NT2/D1 (cell line): ENCODE measurements at places on chromosomes 6 and 20.

DNA sequence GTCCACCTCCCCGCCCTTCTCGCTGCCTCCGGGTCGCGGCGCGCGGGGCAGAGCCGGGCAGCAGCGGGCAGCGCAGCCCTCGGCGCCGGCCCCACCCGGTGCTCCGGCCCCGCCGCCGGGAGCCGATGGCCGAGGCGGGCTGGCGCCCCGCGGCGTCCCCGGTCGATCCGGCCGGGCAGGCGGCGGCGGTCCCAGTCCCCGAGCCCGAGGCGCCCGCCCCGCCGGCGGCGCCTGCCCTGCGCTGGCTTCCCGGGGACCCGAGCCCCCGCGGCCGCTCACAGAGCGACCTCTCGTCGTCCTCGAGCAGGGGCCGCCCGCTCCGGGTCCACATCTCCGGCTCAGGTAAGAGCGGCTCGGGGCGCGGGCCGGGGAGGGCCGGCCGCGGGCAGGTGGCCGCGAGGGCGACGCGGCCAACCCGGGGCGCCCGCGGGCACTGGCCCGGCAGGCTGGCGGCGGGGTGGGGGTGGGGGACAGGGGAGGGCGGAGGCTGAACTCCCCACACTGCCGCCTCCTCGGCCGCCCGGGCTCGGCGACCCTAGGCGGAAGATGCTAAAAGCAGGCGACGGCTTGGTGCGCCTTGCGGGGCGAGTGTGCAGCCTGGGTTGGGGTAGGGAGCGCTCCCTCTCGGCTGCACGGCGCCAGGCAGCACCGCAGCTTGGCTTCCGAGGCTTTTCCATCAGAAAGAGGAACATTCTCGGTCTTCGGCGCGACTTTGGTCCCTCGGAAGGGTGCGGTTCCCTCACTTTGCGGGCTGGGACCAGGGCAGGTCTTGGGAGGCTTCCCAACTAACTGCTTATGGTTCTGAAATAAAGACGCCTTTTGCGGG lies 25.6 kb upstream of the FUCA2 start:
- DNase-seq, result peak; percentile 44

DNA sequence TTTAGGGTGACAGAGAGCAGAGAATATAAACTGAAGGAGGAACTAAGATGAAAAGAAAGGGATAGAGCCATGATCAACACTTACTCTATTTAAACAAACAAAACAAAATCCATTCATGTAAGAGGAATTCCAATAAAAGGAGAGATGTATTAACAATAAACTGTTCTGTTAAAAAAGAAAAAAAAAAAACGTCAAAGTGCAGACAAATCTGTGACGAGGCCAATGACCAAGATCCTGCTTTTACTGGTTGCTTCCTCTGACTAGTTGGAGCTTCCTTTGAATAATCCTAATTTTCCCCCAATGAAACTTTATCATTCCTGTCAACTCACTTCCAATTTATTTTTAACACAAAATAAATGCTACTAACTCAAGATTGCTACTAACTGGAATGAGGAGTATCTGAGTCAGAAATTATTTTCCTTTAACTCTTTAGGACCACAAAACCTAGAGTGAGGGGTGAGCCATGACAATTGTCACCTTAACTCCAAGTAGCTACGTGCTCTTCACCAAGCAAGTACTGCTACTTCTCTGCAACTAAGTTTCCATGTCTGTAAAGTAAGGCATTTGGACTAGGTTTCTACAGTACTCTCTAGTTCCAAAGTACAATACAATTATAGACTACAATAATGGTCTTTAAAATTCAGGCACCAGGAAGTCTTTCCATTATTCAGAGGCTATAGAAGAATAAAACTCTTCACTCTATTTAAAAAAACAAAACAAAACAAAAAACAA lies 152.0 kb downstream of the PTPRK start:
- no peak for DNase-seq

- no peak for DNase-seq
Measured at GRCh38 chr6:133966654-133967329, 13.8 kb downstream of the TBPL1 start.

- DNase-seq, result no peak
Measured at GRCh38 chr6:133957227-133957626, 4.2 kb downstream of the TBPL1 start.

DNA sequence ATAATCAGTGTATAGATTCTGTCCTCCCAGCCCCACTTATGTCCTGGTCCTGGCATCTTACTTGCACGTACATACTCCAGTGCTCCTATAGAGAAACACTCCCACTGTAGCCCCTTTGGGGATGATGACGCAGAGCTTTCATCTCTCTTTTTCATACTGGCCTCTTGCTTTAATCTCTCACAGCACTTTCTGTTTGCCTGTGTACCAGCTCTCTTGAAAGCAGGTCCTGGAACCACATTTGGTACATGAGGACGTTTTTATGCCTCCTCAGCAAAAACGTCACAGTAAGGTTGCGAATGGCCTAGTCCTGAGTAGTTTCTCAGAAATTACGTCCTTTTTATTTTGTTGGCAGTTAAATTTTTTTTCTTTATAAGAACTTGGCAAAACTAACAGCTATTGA lies 10.8 kb downstream of the L3MBTL3 start:
- DNase-seq, result no peak

DNA sequence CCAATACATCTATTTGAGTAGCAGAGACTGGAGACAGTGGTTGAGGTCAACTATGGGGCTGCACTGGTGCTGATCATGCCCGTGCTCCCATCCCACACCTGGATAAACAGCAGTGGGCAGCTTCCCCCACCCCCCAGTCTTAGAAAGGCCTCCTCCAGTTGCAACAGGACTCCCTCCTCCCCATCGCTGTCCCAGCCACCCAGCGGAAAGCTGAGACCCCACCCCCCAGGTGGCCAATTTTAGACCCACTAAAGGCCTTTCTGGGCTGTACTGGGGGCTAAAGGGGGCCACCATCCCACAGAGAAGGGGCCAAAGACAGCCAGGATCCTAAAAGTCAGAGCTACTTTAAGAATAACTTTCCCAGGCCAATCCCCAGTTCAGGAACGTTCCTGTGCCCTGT lies 1.2 kb upstream of the SSTR4 start:
- DNase-seq, result no peak

- no peak for DNase-seq
Measured at GRCh38 chr6:24919056-24919892, 16.5 kb downstream of the RIPOR2 start.

GRCh38 chr20:57824909-57825308 lies 115.1 kb upstream of the PMEPA1 start:
- no peak for DNase-seq

DNA sequence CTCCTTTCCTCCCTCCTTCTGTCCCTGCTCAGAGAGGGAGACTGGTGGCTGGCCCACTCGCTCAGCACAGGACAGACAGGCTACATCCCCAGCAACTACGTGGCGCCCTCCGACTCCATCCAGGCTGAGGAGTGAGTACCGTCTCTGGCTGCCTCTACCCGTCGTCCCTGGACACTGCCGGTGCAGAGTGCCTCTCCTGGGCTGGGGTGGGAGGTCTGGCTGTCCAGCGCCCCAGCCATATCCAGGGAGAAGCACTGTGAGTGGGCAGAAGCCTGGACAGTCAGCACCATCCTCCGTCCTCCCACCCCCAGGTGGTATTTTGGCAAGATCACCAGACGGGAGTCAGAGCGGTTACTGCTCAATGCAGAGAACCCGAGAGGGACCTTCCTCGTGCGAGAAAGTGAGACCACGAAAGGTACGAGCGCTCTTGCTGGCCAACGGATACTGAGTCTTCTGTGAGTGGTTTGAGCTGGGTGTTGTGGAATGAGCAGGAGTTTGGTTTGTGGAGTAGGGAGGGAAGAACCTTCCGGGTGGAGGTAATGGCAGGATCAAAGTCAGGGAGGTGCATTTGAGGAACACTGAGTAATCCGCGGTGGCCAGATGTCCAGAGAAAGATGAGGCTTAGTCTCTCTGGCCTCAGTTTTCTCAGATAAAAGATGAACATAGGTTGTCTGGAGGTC lies 48.1 kb downstream of the SRC start:
- DNase-seq, result no peak

DNA sequence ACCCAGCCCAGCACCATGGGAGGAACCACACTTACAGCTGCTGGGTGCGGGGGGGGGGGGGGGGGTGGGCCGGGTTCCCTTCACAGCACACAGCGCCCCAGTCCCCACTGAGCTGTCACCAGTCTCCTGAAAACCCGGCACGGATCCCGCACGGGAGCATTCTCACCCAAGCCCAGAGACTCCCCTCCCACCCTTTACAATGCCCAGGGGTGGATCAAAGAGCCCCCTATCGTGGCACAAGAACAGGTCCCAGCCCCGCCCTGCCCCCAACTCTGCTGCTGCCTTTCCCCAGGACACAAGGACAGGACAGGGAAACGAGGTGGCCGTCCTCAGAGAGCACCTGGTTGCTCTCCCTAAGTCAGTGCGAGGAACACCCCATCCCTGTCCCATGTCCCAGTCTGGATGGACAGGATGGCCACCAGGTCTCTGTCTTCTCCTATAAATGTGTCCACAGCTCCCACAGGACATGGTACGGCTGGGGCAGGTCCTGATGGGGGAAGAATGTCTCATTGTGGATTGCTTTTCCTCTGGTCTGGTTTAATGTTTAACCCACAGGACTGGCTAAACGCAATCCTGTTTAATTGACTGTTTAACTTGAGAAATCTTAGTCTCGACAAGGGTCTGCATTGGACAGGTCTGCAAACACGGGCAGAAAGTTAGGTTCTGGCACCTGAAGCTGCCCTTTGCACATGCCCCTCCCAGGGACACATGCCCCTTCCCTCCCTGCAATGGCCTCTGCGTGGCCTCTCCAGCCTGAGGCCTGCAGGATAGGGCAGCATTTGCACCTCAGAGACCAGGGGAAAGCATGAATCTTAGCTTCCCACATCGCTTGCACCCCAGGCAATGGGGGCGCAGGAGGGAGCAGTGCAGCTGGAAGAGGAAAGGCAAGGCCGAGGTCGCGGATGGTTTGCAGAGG lies 45.3 kb downstream of the DACT2 start:
- DNase-seq, result no peak
